ENCODE measurements at places on chromosomes 11 and 22. TPM values are rescaled to one million over a fixed set of nuclear protein-coding genes. Genes with fewer than 3 reads are reported as not detected.

The TBX1 gene
- total RNA-seq: 5.6 TPM

The C11orf58 gene
- total RNA-seq: 97.9 TPM

DNA sequence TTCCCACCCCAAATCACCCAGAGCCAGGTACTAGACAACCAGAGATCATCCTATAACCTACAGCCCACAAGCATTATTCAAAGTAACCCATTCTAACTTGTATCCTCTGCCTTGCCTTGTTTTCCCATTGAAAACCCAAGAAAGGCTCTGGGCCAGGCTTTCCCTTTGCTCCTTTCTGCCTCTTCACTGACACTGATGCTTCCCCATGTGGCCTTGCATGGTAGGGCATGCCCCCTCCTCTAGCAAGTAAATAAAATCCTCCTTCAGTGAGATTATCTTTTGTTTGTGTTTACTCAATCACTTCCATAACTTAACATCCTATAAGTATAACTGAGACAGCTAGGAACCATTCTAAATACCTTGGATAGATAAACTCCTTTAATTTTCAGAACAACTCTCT is 65.6 kb upstream of the FAR1 start:
- no peak for DNase-seq

- no peak for DNase-seq
These were observed 99.3 kb upstream of the RRM1 start for GRCh38 chr11:3995307-3995706.

- no peak for DNase-seq
These were observed 12.8 kb downstream of the MRPL17 start for GRCh38 chr11:6670202-6670830.
